ENCODE measurements at places on chromosomes 1 and 21.

DNA sequence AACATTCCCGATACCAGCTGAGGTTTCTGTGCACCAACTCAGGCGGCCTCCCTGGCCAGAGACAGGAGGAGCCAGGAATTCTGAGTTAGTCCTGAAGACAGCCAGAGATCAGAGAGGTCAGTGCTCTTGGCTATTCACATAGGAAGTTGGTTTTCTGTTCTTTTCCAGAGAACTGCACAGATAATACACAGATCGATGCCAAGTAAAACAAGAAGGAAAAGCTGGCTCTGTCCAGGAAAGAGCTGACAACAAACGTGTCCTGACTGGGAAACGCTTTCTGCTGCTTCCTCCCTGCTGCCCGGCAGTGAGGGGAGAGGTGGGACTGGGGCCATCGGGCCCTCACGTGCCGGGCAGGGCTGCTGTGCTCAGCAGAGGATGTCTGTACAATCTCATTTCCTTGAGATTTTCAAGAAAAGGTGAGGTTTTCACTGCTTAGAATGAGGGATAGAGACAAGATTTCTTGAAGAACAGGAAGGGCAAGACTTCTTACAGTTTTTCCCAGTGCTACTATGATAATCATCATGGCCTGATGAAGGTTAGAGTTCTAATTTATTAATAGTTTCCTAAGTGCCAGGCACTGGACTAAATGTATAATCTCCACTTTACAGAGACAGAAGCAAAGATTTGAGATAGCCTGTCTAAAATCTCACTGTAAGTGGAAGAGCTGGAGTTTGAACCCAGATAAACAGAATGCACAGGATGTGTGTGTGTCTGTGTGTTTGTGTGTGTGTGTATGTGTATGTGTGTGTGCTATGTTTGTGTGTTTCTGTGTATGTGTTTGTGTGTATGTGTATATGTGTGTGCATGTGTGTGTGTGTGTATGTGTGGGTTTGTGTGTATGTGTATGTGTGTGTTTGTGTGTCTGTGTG lies 211.0 kb upstream of the RAB4A start:
- no peak for DNase-seq

DNA sequence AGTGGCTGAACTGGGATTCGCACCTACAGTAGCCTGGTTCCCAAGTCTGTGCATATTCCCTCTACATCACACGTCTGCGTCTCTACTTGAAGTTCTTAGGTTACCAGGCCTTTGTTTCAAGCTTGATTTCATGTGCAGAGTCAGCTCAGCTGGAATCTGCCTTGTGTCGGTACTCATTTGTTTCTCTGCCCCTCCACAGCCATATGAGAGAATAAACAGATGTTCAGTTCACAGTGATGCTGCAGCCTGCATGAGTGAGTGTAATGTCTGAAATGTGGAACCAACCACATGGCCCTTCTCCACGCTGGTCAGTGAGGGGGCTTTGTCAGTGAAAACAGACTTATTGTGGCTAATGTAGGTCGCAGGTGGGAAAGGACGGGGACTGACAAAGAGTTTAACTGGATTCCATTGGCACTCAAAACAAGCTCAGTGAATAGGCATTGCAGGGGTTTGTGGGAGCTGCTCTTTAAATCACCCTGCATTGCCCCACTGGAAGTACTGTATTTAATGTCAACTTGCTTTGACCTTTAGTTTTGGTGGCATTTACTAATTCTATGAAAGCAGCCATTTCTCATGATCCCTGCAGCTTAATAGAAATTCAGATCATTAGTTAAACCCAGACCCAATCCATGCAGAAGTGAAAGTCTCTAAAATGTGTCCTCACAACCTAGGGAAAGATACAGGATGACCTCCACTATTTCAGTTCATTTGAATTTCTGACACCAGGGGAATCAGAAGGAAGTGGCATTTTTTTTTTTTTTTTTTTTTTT lies 136.4 kb upstream of the FAM78B start:
- no peak for DNase-seq

- DNase-seq, result no peak
Observed at GRCh38 chr1:228373681-228374571, 32.7 kb downstream of the TRIM11 start.

GRCh38 chr21:45442276-45442675 lies 37.3 kb downstream of the COL18A1 start:
- DNase-seq, result no peak

DNA sequence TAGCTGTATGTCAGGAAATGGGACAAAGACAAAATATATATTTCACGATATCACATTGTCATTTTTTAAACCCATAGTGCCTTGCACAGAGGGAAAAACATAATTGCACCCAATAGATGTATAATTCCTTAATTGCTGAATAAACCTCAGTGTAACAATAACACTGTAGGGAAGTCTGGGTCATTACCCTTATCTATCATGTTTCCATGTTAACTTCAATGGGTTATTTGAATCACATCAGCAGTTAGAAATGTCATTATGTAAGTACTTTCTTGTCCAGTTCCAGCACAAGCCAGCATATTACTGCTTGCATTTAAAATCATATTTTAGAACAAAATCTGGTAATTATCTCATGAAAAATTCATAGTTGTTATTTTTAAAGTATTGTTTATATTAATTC lies 222.7 kb downstream of the HMCN1 start:
- DNase-seq, result no peak

- DNase-seq, result no peak
Observed at GRCh38 chr1:108569097-108569728, 9.3 kb downstream of the EEIG2 start.

DNA sequence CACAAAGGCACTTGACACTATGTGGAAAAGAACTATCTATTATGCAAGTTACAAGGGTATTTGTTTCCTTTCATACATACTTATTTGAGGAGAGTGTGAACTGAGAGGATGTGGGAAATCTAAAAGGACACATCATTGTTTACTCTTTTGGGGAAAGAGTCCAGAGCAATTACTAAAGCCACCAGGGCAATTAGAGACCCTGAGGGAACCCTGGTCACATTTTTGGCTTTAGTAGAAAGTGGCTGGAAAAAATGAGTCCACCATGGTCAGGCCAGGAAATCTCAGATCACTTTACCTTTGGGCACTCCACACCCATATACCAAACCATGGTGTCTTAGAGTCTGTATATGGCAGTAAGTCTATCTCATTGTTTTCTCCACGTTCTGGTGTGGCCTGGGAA lies 243.3 kb downstream of the HLX start:
- DNase-seq, result no peak

- no peak for DNase-seq
Observed at GRCh38 chr1:62353853-62354252, 34.6 kb upstream of the KANK4 start.

DNA sequence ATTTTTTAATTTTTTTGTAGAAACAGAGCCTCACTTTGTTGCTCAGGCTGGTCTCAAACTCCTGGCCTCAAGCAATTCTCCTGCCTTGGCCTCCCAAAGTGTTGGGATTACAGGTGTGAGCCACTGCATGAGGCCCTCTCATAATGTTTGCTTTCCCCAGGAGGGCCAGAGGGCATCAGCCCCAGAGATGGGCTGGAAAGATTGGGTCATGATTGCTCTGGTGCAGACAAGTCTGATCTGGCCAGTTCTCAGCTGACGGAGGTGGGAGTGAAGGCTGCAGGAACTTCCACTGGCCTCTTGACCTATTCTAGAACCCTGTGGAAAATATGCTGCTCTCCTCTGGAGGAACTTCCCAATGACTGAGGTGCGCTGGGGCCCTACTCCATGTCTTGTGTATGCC lies 43.4 kb upstream of the RD3 start:
- DNase-seq, result no peak

DNA sequence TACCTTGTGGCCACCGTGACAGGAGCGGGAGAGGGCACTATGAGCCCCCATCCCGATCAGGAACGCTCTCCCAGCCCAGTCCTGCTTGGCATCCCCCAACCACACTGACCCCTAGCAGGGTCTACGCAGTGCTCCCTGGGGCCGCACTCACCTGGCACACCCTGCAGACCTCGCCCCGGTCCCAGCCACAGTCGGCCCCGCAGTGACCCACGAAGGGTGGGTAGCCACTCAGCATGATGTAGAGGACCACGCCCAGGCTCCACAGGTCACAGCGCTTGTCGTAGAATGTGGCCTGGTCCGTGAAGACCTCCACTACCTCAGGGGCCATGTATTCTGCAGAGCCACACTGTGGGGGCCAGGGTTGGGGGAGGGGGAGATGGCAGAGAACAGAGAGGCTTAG lies 11.1 kb upstream of the KNCN start:
- no peak for DNase-seq

DNA sequence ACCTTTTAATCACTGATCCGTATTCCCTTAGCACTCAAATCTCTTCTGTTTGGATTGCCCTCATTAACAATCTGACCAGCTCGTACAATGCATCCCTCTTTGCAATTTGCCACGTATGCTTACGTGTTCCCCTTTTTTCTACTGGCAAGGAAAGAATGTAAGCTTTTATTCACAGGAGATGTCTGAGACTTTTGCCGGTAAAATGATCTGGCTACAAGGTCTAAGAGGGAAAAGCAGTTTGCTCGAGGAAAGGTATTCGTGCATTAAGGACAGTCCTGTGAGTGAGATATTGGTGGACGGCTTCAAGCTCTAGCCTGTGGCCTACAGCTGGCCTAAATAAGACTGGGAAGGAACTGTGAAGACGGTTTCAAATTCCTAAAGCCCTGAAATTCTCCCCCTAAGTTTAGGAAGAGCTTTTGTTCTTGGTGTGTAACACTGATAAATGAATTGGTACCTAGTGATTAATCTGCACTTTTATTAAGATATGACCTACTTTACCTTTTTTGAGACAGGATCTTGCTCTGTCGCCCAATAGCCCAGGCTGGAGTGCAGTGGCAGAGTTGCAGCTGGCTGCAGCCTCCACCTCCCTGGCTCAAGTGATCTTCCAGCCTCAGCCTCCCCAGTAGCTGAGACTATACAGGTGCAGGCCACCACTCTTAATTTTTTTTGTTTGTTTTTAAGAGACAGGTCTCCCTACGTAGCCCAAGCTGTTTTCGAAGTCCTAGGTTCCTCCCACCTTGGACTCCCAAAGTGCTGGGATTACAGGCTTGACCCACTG lies 895 bp upstream of the UBR4 start:
- DNase-seq, result no peak

DNA sequence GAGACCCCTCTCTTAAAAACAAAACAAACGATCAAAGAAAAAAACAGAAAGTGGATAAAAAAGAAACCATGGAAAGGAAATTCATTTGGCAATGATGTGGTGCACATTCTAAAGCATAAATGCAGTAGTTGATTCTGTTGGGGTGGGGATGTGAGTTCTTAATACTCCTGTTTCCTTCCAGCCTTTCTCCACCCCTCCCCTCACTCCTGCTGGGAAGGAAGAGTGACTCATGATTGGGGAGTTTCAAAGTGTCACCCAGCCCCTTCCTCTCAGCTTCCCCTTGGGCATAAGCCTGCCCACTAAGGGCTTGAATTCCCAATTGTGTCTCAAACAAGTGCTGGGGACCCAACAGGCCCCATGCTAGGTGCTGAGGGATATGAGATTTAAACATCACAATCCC lies 6.7 kb upstream of the PINK1 start:
- DNase-seq, result no peak

DNA sequence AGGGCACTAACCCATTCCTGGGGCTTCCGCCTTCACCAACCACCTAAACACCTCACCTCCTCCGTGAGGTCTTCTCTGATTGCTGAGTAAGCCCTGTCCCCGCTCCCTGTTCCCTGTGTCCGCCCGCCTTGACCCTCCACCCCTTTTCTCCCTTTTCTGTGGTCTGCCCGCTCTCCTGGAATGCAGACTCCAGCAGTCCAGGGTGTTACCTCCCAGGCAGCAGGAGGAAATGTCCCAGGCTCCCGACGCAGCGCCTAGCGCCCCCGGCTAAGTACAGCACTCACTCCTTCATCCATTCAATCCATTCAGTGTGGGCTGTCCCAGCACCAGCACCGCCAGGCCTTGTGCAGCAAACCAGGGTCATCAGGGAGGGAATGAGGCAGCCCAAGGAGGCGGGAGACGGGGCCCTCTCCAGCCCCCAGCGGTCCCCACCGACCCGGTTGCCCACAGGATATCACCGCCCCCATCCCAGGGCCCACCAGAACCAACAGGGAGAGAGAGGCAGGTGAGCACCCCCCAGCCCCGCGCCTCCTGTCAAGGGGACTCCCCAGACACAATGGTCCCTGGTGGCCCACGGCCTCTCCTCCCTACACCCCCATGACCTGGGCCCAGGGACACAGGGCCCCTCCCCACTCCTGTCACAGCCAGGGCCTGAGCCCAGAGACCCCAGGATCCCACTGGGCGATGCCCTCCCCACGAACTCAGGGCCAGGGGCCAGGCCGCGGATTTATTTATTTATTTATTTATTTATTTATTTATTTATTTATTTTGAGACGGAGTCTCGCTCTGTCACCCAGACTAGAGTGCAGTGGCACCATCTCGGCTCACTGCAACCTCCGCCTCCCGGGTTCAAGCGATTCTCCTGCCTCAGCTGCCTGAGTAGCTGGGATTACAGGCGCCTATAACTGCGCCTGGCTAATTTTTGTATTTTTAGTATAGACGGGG lies 10.2 kb downstream of the TNFRSF14 start:
- DNase-seq, result no peak

GRCh38 chr1:167854184-167854583 lies 59.8 kb downstream of the ADCY10 start:
- DNase-seq, result no peak

DNA sequence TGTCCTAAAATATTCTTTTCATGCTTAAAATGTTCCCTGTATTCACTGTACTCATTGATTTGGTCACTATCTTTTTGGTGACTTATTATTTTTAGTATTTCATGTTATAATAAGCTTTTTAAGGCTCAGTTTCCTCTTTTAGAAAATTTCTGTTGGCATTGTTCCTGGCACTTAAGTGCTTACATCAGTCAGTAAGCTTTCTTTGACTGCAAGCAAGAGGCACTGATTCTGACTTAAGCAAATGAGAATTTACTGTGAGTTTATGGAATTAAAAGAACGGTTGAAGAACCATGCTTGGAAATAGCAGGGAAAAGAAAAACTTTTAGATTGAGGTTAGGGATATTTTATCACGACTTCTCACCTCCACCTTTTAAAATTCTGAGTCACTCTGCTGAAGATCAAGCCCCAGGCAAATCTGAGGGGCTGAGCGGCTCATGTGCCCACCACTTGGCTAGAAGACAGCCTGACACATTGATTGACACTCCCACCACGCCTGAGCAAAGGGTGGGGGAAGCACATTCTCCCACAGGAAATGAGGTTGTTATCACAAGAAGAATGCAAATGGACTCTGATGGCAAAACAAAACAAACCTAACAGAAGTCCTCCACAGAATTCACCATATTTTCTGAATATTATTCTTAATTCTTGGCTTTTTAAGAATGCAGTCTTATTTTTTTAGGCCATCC lies 102.8 kb downstream of the KCTD3 start:
- DNase-seq, result no peak

DNA sequence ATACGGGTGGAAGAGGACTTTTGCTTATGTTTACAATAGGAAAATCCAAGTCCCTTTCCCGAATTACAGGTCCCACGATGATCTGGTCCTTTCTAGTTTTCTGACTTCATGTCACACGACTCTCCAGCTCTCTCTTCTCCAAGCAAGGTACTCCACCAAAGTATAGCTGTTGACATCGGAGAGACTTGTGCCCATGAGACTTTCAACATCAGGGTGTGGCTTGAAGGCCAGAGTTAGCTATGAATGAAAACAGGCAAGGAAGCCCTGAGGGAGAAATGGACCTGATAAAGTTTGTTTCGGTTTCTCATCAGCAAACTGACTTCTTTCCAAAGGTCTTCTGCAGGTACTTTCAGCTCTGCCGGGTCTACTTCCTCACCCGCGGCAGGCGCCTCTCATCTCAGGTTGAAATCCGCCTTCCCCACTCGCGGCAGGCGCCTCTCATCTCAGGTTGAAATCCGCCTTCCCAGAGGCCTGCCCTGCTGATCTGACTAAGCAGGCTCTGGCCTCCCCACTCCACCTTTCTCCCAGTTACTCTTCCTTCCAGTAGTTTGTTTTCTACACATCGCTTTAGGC lies 2.1 kb upstream of the PER3 start:
- DNase-seq, result no peak

GRCh38 chr1:4931486-4931885 lies 277.1 kb downstream of the AJAP1 start:
- no peak for DNase-seq

Data from right kidney (tissue), 9 donors.